ENCODE measurements at places on chromosomes 2 and 18.

DNA sequence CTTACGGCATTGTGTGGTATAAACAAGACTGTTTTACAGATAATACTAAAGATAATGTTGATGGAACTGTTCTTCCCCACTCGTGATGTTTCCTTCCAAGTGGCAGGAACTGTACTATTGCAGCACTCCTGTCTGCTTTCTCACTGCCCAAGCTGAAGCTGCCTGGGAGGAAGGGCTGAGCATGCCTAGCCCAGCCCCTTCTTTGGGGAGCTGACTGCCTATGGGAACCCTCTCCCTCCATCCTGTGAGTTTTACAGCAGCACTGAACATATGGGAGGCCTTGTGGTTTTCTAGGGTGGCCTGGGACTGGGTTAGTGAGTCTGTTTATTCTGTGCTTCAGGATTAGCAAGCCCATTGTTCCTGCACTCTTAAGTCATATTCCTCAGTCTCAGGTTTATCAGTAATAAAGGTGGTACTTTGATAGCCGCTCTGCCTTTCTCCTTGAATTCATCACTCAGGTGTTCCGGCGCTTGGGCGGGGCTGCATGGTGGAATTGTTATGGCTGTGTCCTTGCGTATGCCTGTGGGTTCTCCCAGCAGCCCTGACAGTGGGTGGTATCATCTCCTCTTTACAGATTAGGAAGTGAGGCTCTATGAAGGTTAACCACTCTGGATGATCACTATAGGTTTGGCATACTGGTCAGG, 379.7 kb downstream of the PTPRM start:
- no peak for DNase-seq

DNA sequence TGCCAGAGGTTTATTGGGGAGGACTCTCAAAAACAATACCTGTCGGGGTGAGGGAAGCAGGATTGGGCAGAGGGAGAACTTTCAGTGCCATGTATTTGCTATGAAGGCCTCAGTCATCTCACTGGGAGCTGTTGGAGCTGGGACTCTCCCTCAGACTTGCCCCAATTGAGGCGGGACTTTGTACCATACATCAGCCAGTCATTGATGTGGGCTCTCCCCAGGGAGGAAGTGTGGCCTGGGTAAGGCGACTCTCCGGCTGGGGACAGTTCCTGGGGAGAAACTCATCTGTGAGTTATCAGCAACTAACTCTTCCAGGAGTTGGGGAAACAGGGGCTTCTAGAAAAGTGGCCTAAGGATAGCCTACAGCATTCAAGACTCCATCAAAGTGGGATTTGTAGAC, 66.5 kb downstream of the FTCDNL1 start:
- DNase-seq: no peak

GRCh38 chr2:105886029-105886454, 141.3 kb downstream of the NCK2 start:
- DNase-seq: no peak

GRCh38 chr18:63315876-63316275, 3.7 kb downstream of the BCL2 start:
- DNase-seq: no peak

DNA sequence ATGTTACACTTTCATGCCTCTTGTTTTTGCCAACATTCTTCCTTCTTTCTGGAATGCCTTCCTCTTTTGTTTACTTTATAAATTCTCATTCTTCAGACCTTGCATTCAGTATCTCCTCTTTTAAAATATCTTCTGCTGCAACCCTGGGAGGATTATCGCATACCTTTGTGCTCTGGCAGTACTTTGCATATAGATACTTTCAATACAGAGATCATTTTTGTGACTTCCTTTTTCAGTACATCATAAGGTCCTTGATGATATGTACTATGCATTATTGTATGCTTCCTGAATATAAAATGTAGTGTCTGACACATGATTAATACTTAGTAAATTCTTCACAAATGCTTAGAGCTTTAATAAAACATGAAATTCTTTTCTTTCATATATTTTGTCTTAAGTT, 538.7 kb downstream of the TRIB2 start:
- no peak for DNase-seq
